ENCODE measurements at places on chromosomes 3 and 15. TPM values are rescaled to one million over a fixed set of nuclear protein-coding genes. Genes with fewer than 3 reads are reported as not detected.

GRCh38 chr15:28110481-28110881 is 11.4 kb upstream of the OCA2 start:
- DNase-seq, result peak; percentile 51

Gene TTBK2
- 15.2 TPM for total RNA-seq

DNA sequence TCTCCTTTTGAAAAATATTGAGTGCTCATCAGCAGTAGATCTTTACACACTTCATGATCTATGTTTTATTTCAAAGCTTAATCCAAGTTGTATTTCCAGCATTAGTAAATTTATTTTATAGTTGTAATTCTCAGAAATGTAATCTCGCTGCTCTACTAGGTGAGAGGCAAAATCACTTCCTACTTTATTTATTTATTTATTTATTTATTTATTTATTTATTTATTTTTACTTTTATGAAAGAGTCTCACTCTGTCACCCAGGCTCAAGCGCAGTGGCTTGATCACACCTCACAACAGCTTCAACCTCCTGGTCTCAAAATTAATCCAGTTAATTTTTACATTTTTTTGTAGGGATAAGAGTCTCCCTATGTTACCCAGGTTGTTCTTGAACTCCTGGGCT is 127.9 kb downstream of the CHL1 start:
- no peak for DNase-seq

- DNase-seq, result peak; percentile 69
These were observed 3.7 kb downstream of the TLR9 start for GRCh38 chr3:52221563-52222318.

DNA sequence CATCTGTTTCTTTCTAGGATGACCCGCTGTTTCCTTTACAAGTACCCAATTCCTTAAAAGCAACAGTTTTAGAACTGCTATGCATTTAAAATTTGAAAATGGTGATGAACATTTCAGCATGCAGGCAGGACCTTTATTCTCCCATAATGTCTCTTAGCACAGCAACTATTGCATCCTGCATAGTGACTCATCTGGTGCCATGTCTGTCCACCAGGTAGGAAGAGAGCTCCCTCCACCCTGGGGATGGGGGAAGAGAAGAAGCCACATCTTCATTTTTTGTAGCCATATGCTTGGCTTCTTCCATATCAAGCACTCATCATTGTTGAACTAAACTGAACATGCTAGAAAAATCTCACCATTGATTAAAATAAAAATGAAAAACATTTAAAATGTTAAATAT is 9.9 kb downstream of the GPR15 start:
- DNase-seq, result no peak

Gene FBXW12
- total RNA-seq, result not detected
